ENCODE measurements at places on chromosomes 2 and 18.

- DNase-seq: no peak
These were observed 7.0 kb downstream of the GCFC2 start for GRCh38 chr2:75703589-75704287.

DNA sequence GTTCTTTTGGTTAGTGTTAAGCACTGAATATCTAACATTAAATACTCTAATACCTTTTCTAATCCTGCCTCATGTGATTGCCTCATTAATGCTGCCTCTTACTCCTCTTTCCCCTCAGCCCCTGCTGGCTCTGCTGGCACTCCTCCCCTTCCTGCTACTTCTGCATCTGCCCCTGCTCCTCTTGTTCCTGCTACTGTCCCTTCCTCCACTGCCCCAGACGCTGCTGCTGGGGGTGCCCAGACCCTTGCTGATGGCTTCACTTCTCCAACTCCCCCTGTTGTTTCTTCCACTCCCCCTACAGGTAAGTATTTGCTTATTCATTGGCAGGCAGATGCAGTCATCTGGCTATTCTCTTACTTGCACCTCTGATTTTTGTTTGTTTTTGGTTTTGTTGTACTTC is 68.5 kb downstream of the ABI2 start:
- DNase-seq: no peak

GRCh38 chr2:175838979-175839378 is 163.1 kb downstream of the LNPK start:
- no peak for DNase-seq

DNA sequence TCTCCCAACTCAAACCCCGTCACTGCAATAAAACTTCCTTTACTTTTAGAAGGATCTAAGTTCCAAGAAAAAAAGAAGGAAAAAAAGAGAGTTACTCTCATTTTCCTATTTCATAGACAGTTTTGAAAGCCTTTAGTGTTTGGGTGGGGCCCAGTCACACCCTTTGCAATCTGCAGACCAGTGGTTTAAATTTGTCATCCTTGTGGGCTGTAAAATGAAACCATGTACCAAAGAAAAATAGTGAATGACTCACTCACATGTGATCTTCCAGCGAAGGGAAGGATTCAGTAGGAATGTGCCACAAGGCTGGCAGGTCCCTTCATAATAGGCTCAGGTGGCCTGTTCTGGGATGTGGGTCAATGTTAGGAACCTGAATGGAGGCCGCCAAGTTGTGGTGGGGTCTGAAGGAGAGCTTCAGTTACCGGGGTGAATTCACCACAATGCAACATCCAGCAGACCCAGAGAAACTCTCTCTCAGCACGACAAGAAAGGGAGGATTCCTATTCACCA is 28.3 kb downstream of the ANXA4 start:
- DNase-seq: no peak

DNA sequence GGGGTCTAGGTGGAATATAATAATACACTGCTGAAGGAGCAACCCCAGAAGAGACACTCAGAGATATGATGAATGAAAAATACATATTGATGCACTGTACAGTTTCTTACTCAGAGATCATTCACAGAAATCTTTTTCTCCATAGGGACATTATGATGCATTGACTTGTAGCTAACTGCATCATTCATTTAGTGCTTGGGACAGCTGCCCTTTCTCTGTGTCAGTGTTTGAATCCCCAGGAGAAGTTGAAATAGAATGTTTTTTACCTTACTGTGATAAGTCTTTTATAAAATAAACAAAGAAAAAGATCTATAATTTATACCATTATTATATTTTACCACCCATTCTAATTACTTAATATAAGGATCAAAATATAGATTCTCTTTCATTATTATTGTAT is 91.7 kb upstream of the DSEL start:
- DNase-seq: no peak

- no peak for DNase-seq
These were observed 25.0 kb upstream of the FAHD2A start for GRCh38 chr2:95377216-95378123.

- peak; percentile 51 for DNase-seq
These were observed 145.9 kb downstream of the CCDC74A start for GRCh38 chr2:131673400-131674173.

- DNase-seq: no peak
These were observed 156.2 kb downstream of the HDAC4 start for GRCh38 chr2:239244625-239245024.

DNA sequence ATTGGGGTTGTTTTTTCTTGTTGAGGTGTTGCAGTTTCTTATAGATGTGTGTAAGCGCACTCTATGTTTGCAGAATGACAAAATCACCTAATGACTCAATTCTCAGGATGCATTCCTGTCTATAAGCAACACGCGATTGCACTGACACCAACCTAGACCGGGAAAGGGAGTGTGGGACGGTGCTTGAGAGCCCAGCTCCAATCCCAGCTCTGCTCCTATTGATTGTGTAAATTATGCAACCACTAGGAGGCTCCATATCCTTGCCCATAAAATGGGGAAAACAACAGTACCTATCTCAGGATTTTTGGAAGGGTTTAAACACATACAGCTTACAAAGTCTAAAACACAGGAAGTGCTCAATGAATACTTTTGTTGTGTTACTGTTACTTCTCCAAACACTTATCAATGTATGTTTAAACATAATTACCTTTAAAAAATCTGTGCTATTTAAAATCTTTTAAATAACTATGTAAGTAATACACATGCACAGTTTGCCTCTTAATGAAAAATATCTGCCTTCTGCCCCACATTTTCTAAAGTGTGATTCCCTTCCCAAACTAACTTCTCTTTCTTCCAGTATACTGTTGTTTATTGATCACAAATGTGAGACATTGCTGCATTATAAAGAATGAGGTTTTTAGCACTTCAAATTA is 132.5 kb downstream of the SPHKAP start:
- DNase-seq: no peak

- DNase-seq: no peak
These were observed 117.3 kb downstream of the TTC32 start for GRCh38 chr2:19784456-19784855.

DNA sequence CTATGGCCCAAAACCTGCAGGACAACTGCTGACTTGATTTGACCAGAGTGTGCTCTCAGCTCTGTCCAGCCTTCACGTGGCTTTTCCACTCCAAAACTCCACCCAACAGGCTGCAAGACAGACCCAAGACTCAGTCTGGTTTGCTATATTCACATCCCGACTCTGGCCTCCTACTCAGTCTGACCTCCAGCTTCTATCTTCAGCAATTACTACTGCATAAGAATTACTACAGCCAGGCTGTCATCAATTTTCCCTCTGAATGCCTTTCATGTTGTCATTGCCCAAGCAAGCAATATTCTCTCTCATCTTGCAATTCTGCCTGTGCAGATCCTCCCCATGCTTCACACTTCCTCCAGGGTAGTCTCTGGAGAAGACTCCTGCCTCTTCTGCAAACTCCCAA is 53.6 kb upstream of the GYPC start:
- no peak for DNase-seq

DNA sequence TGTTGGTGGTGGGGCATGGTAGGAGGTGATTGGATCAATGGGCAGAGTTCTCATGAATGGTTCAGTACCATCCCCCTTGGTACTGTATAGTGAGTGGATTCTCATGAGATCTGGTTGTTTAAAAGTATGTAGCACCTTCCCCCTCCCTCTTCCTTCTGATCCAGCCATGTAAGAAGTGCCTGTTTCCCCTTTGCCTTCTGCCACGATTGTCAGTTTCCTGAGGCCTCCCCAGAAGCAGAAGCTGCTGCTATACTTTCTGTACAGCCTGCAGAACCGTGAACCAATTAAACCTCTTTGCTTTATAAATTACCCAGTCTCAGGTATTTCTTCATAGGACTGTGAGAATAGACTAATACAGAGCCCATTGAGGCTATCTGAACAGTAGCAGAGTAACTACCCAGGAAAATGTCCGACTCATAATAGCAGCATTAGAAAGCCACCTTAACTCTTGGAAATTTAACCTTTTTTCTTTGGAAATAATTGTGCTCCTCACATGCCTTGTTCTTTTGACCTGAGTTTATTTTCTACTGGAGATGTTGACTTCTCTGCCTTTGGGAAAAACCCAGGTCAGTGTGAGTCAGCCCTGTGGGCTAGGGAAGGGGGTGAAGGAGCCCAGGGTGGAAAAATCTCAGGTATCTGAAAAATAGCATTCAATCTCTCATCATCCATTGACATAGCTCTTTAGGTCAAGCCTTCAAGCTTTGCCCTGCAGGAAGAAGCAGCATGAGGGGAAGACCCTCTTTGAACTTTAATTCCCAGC is 18.1 kb downstream of the CYP1B1 start:
- no peak for DNase-seq

DNA sequence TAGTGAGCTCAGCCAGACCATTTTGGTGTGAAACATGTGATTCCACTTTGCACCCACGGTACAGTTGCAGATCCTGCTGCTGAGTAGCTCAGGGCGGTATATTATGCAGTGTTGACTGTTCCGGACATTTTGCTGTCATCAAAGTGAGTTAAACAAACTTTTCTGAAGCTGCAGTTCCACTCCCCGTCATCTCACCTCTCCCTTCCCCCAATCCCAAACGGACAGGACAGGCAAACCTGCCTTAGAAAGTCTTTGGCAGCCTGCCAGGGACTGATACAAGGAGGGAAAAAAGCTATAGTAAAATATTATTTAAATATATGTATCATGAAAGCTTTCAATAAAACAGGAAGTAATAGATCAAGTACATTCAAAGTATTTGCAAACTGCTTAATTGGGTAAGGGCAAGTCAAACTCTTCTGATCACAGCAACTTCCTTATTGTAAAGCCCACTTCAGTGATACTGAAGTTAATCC is 35.5 kb upstream of the SP5 start:
- no peak for DNase-seq

DNA sequence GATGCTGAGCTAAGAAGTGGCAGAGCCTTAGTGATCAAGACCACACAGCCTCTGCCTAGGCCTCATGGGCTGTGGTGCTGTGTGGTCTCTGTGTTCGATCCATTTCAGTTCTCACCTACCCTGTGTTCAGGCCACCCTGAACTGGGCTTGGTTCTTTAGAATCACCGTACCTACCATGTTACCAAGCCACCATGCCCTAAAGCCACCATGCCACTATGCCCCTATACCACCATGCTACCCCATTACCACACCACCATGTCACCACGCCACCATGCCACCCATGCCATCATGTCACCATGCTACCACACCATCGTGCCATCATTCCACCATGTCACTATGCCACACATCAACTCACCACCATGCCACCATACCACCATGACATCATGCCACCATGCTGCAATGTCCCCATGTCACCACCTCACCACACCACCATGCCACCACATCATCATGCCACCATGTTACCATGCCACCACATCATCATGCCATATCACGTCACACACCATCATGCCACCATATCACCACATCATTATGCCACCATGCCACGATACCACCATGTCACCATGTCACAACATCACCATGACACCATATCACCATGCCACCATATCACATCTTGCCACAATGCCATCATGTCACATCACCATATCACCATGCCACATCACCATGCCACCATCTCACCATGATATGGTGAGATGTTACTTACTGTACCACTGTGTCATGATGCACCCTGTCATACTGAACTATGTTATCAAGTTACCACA is 191.0 kb upstream of the ARL4C start:
- no peak for DNase-seq

DNA sequence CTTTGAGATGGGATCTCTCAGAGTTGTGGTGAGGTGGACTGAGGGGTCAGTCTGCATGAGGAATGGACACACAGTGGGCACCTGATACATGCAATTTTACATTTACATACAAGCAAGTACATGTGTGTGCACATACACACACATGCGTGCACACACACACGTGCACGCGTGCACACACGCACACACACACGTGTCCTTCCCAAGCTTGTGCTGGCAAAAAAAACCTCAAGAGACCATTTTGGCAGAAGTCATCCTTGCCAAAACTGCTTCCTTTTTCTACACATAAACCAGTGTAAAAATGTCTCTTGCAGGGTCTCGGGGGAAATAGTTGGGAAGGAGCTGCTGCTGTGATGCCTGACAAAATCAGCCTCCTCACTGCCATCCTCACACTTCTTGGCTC is 279.5 kb upstream of the POU3F3 start:
- DNase-seq: no peak

GRCh38 chr2:206462240-206462854 is 19.0 kb downstream of the ADAM23 start:
- no peak for DNase-seq

DNA sequence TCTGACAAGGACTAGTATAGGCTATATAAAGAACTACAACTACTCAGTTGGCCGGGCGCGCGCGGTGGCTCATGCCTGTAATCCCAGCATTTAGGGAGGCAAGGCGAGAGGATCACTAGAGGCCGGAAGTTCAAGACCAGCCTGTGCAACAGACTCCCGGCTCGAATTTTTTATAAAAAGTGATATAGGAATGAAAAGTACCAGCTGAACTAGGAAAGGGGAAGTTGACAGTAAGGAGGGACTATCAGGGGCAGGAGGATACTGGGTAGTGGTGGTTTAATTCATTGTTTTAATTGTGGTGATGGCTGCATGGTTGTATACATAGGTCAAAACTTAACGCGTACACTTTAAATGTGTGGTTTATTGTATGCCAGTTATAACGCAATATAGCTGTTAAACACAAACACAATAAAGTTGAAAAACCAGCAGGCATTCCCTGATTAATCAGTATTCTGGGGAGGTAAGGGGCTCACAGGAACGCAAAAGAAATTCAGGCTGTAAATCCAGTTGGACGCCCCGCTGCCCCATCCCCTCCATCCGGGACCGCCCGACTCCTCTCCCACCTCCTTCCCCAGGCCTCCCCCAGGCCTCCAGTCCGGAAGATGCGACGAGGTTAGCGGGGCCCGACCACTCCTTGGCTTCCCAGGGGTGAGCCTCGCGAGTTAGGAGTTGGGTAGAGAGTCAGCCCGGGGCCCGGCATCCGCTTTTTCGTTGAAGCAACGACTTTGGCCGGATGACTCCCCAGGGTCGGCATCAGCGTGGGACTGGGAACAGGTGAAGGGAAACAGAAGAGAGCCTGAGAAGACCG is 746 bp upstream of the POLR1B start:
- DNase-seq: peak; percentile 64

- no peak for DNase-seq
These were observed 147.7 kb upstream of the SPATS2L start for GRCh38 chr2:200158647-200159356.

DNA sequence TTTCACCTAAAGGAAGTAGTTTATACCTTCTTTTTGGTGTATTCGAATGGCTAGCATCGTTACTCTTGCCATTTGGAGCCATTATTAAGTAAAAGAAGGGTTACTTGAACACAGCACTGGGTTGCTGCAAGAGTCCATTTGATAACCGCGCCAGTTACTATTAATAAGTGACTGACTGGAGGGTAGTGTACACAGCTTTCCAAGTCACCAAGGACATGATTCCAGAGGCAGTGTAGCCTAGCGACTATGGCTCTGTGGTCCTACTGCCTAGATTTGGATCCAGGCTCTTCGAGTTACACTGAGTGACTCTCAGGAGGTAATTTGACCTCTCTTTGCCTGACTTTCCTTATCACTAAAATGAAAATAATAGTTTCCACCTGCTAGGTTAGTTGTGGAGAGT is 206.8 kb downstream of the MEIS1 start:
- no peak for DNase-seq

GRCh38 chr18:13262839-13263691 is 44.5 kb downstream of the LDLRAD4 start:
- no peak for DNase-seq

GRCh38 chr2:182241936-182242335 is 184.9 kb downstream of the PDE1A start:
- DNase-seq: no peak

- DNase-seq: no peak
These were observed 76.9 kb downstream of the NRXN1 start for GRCh38 chr2:50955081-50955480.

- no peak for DNase-seq
These were observed 190.4 kb downstream of the BABAM2 start for GRCh38 chr2:28080911-28081310.
